ENCODE measurements at places on chromosomes 6 and 20. TPM values are rescaled to one million over a fixed set of nuclear protein-coding genes. Genes with fewer than 3 reads are reported as not detected.

GRCh38 chr20:19750907-19751636 lies 7.0 kb upstream of the RIN2 start:
- H3K27ac ChIP-seq: peak overlapping the region; percentile 70
- H3K27me3 ChIP-seq: no peaks in the 10 kb centered on the region
- H3K4me1 ChIP-seq: peaks cover 12% of the 10 kb centered on the region
- no peaks in the 10 kb centered on the region for H3K36me3 ChIP-seq
- H3K4me3 ChIP-seq: no peak overlapping the region

DNA sequence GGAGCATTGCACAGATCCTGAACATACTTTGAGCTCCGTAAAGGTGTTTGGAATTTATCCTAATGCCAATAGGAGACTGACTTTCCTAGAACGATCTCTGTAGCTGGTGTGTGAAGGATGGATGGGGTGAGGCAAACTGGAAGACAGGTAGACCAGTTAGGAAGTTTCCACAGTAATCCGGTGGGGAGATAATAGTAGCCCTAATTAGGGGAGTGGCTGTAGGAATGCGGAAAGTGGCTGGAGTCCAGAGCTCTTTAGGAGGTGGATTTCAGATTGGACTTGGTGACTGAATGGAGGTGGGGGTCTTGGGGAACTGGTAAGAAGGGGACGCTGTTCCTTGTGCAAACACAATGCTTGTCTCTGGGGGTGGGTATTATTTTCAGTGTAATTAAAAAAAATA lies 146.3 kb downstream of the SOX4 start:
- peaks cover 12% of the 10 kb centered on the region for H3K4me1 ChIP-seq
- H3K27me3 ChIP-seq: no peaks in the 10 kb centered on the region
- no peaks in the 10 kb centered on the region for H3K36me3 ChIP-seq
- no peak overlapping the region for H3K4me3 ChIP-seq
- no peak for DNase-seq
- H3K27ac ChIP-seq: no peak overlapping the region

GRCh38 chr6:142297996-142298753 lies 3.6 kb upstream of the ADGRG6 start:
- H3K27me3 ChIP-seq: peaks cover 14% of the 10 kb centered on the region
- peaks cover 10% of the 10 kb centered on the region for H3K4me1 ChIP-seq
- no peak overlapping the region for H3K27ac ChIP-seq
- no peak for DNase-seq
- H3K4me3 ChIP-seq: no peak overlapping the region

DNA sequence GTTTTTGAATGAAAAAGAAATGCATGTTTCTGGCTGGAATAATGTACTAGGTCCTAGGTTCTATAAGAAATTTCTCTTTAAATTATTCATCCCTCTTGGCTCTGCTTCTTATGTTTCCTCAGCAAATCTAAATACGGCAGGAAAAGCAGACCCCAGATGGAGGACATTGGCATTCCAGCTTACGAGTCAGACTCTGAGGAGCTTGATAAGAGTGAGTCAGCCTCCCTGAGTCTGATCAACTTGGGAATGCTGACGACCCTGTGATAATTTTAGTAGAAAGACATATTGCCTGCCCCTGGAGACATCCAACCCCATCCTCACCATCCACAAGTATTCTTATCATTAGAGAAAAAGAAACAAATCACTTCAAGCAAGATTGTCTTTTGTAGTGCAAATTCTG lies 509.7 kb upstream of the MARCKS start:
- H3K4me1 ChIP-seq: peaks cover 10% of the 10 kb centered on the region
- H3K36me3 ChIP-seq: no peaks in the 10 kb centered on the region
- H3K27me3 ChIP-seq: no peaks in the 10 kb centered on the region
- no peak for DNase-seq
- H3K27ac ChIP-seq: no peak overlapping the region
- H3K4me3 ChIP-seq: no peak overlapping the region

DNA sequence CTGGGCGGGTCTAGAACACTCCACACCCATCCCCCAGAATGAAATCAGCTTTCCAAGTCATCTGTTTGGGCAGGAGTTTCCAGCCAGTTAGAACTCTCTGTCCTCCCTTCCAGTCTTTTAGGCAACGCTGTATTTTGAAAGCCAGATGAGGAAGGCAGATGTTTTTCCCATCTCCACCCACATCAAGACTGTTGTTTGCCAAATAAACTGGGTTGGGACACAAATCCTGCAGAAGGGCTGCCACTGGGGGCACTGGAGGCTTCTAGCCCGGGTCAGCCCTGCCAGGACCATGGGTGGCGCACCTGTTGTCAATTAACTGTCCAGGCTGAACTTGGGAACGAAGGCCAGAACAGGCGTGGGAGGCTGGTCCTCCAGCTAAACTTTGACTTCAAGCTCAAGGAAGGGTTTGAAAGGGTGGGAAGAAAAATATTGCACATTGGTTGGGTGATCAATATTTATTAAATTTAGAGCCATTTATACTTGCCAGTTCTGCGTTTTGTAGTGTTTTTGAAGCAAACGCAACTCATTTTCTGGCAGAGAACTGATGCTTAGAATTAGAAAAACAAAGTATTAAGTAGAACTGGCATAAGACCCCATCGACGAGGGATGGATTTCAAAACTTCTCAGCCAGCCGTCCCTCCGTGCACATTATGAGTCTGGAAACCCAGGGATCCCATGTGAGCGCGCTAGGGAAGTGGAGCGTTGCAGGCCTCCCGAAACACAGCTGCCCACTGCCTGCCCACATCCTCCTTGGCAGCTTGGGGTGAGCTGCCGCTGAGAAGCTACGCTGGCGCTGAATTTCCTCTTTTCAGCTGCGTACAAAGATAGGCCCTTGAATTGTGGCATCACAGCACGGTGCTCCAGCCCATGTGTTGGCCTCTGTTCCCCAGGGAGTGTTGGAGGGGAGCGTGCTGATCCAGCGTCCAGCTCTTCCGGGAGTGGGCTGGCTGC lies 297.4 kb downstream of the QKI start:
- peak; percentile 52 for DNase-seq
- H3K27me3 ChIP-seq: no peaks in the 10 kb centered on the region
- H3K36me3 ChIP-seq: no peaks in the 10 kb centered on the region
- H3K4me3 ChIP-seq: no peak overlapping the region
- H3K27ac ChIP-seq: peak overlapping the region; percentile 22

DNA sequence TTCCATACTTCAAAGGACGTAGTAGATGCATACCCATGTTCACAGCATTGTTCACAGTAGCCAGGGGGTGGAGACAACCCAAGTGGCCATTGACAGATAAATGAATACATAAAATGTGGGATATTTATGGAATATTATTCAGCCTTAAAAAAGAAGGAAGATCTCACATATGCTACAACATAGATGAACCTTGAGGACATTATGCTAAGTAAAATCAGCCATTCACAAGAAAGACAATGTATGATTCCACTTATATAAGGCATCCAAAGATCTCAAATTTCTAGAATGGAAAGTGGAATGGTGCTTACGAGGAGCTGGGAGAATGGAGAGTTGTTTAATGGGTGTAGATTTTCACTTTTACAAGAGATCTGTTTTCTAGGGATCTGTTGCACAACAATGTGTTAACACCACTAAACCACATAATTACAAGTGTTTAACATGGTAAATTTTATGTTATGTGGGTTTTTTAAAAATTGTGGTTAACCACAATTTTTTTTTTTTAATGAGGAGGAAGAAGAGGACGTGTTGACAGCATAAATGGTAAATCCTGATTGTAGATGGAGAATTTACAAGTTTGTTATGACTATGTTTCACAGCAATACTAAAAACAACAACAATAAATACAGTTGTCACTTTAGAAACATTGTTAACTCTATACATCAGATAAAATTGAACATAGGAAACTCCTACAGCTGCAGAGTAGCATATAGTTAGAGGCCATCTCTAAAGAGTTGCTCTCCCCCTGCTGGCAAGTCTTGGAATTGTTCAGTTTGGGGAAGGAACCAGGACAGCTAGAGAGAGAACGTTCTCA lies 41.6 kb downstream of the CCN2 start:
- DNase-seq: peak; percentile 80
- no peak overlapping the region for H3K4me3 ChIP-seq
- H3K36me3 ChIP-seq: no peaks in the 10 kb centered on the region
- H3K4me1 ChIP-seq: no peaks in the 10 kb centered on the region
- H3K27ac ChIP-seq: no peak overlapping the region
- peaks cover 30% of the 10 kb centered on the region for H3K27me3 ChIP-seq

DNA sequence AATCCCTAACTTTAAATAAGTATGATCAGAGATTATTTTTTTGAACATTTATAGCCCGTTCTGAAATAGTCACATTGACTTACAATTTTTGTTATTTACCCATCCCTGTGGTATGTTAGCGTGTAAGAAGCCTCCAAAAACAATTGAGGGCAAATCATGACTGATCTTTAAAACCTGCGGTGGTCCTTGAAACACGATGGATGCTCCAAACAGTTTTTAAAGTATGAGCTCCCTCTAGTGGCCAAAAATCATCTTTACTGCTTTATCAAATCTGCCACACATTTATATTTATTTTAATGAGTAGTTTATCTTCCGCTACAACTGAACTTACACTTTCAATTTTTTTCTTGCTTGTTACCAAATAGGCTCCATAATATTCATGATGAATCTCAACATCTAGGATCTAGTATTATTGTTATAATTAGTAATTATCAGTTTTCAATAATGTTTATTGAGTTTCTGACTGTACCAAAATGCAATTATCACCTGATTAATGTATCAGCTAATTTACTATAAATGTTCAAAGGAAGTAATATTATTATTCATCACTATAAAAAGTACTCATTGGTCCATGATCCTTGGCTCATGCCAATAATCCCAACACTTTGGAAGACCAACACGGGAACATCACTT lies 52.2 kb downstream of the MARCKS start:
- no peaks in the 10 kb centered on the region for H3K27me3 ChIP-seq
- peaks cover 5% of the 10 kb centered on the region for H3K4me1 ChIP-seq
- H3K4me3 ChIP-seq: no peak overlapping the region

- no peaks in the 10 kb centered on the region for H3K36me3 ChIP-seq
- H3K4me1 ChIP-seq: peaks cover 47% of the 10 kb centered on the region
- DNase-seq: peak; percentile 89
- no peak overlapping the region for H3K4me3 ChIP-seq
Observed at GRCh38 chr20:50395251-50395729, 114.9 kb upstream of the PTPN1 start.

- H3K36me3 ChIP-seq: no peaks in the 10 kb centered on the region
- H3K27me3 ChIP-seq: no peaks in the 10 kb centered on the region
- H3K27ac ChIP-seq: no peak overlapping the region
- peaks cover 4% of the 10 kb centered on the region for H3K4me1 ChIP-seq
Observed at GRCh38 chr6:38495518-38495917, 144.2 kb downstream of the BTBD9 start.

DNA sequence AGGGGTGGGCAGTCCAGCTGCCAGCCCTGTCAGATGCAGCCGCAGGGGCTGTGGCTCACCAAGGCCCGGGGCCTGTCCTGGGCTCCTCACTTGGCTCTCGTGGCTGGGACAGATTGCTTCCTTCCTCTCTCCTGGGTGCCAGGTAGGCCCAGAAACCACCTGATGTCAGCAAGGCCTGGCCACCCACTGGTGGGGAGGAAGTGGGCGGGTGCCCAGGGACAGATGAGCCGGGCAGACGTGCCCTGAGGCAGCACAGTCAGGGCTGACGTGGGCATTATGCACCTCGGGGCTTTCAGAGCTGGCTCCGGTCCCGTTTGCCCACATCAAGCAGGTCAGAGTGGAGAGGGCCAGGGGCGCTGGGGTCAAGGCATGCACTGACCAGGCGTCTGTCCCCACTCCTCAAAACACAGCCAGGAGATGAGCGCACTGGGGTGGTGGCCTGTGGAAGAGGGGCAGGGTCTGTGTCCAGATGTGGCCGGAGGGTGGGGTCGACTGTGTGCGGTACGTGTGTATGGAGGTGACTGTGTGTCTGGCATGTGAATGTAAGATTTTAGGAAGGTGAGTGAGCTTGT lies 133.2 kb upstream of the PTPN1 start:
- no peaks in the 10 kb centered on the region for H3K36me3 ChIP-seq
- DNase-seq: no peak
- no peak overlapping the region for H3K27ac ChIP-seq
- no peak overlapping the region for H3K4me3 ChIP-seq
- no peaks in the 10 kb centered on the region for H3K27me3 ChIP-seq
- peaks cover 42% of the 10 kb centered on the region for H3K4me1 ChIP-seq

- no peak overlapping the region for H3K4me3 ChIP-seq
- no peaks in the 10 kb centered on the region for H3K4me1 ChIP-seq
- no peak for DNase-seq
- no peak overlapping the region for H3K27ac ChIP-seq
- no peaks in the 10 kb centered on the region for H3K27me3 ChIP-seq
Observed at GRCh38 chr20:23530937-23531567, 37.2 kb downstream of the CST9L start.

Gene ADGRF1
- polyA plus RNA-seq: 2.0 TPM

Gene SAMD10
- polyA plus RNA-seq: 4.9 TPM

Gene SLPI
- 150 TPM for polyA plus RNA-seq

Gene EFCAB8
- not detected for polyA plus RNA-seq

Gene RGS17
- polyA plus RNA-seq: 0.33 TPM

Measured in stomach (tissue), 19 donors.